Activated CD4-positive, alpha-beta T cell treated with anti-CD3 and anti-CD28 coated beads, Interleukin-2, amount 50 U/mL, for 24 hours (primary cell): ENCODE measurements at places on chromosomes 2 and 18.

DNA sequence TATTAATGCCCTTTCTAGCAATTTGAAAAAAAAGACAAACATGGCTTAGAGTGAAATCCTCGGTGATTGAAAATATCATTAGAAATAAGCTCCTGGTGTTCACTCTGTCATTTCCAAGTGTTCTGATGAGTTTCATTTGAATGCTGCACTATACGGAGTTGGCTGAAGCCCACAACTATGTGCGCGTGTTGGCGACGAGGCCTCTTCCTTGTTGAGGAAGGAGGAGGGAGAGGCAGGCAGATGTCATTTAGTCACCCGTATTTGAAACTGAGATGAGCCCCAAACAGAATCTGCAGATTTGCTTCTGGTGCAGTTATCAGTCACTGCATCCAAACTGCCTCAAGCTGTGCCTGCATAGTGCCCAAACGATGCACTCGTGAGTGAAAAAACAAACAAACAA is 23.5 kb upstream of the SKOR2 start:
- no peak for DNase-seq

- DNase-seq, result no peak
These were observed 279.9 kb upstream of the NCKAP5 start for GRCh38 chr2:133848111-133848649.

DNA sequence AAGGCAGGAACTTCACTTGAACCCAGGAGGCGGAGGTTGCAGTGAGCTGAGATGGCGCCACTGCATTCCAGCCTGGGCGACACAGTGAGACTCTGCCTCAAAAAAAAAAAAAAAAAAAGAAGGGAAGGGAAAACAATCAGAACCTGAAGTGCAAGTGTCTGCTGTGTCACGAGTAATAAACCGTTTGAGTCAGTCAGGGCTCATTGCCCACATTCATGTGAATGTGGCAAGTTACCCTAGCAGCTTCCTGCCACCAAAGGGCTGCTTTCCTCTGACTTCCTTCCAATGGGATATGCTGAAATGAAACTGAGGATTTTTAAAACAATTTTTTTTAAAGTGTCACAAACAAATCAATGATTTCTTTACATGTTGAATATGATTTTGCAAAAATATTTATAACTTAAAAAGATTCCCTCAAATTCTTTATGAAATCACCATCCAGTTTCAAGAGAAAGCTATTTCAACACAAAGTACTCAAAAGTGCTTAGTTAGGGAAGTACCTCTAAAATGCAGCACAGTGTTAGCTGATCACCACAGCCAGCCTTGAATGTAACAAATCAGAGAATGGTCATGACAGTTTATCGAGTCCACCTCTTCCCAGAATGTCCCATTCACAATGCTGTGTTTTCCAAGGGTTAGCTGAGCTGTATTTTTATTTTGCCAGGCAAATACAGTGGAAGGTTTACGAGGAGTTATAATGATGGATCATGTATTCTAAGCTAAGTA is 36.4 kb downstream of the WDSUB1 start:
- no peak for DNase-seq

GRCh38 chr2:177391822-177392372 is 676 bp upstream of the AGPS start:
- DNase-seq, result no peak

DNA sequence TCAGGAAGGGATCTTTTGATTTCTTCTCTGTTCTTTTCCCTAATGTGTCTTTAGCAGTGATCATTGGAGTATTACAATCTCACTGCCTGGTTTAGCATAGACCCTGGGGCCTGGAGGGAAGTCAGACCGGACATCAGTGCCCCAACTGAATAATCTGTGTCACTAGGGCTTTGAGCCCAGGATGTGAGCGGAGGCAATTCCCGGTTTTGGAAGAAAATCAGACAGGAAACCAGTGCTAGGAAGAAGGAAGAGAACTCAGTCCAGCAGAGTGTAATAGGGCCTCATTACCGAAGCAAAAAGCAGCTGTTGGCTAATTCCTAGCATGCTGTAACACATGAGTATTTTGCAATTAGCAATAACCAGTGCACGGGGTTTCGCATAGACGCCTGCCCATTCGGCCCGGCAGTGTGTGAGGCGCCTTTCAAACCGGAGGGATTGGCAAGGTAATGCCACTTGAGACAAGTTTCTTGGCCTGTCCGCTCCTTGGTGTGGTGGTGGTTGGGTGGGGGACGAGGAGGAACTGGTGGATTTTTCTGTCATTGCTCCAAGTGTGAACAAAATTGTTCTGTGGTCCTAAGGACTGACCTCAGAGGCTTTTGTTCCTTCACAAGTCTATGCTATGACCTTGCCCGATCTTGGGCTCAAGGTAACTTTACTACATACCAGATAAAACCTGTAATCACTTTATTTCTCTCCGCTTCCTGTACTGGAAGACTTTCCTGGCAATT is 2.8 kb downstream of the FOSL2 start:
- no peak for DNase-seq

GRCh38 chr2:133439565-133439920 is 128.7 kb downstream of the NCKAP5 start:
- no peak for DNase-seq

GRCh38 chr2:14716319-14716718 is 83.8 kb downstream of the LRATD1 start:
- no peak for DNase-seq

- no peak for DNase-seq
These were observed 65.9 kb upstream of the NFATC1 start for GRCh38 chr18:79329786-79330185.

- DNase-seq, result no peak
These were observed 305.0 kb upstream of the ERBB4 start for GRCh38 chr2:212843409-212844199.

DNA sequence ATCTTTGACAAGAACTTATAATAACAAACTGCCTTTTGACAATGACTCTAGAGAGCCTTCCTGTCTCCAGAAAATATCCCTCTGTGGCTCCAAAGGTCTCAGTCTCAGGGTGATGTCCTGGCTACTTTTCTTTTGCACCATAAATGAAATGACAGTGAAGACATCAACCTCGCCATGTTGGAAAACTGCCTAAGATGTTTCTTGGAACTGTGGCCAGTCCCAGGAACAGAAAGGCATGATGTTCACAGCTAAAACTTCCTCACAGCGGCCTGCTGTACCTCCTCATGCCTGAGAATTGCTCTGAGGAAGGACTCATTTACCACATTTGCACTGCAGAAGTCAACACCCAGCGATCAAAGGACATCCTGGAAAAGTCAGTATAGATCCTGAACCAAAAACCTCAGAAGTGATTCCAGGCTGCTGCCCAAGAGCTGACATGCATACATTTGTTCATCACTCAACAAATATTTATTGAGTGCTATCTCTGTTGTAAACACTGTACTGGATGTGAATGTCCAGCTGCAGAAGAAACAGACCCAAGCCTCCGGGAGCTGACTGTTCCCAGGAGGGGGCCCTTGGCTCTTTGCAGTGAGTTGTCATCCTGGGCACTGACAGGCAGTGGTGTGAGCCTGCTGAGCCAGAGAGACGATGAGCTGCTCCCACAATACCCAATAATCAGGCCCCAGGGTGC is 64.3 kb upstream of the ACSL3 start:
- no peak for DNase-seq

GRCh38 chr2:192655916-192656315 is 461.2 kb upstream of the TMEFF2 start:
- DNase-seq, result no peak

- no peak for DNase-seq
These were observed 445.6 kb downstream of the RND3 start for GRCh38 chr2:150041722-150042425.

GRCh38 chr2:17813010-17813741 is 3.1 kb upstream of the MSGN1 start:
- DNase-seq, result no peak

DNA sequence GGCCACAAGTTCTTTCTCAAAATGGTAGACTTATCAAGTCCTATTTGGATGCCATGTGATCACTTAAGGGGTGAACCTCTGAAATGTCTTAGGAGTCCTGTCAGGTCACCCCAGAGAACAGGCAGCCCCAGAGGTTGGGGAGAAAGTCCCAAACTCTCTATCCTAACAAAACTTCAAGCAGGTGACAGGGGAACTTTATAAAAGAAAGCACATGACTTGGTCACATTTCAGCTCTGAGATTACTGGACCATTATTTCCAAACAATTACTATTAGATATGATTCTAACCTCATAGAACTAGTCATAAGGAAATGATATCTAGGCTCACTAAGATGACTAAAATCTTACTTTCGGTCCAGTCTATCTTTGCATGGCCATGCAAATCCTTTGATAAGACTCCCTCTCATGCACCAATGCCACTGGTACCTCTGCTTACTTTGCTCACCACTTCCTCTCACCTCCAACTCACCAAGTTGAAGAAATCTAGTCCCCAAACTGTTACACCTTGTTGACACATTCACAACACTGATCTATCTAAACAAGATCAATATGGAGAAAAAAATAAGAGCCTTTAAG is 107.0 kb downstream of the GALNT14 start:
- no peak for DNase-seq

- DNase-seq, result no peak
These were observed 330.9 kb downstream of the RIT2 start for GRCh38 chr18:42784632-42785031.

- no peak for DNase-seq
These were observed 132.1 kb upstream of the SETBP1 start for GRCh38 chr18:44548291-44549221.

- no peak for DNase-seq
These were observed 708 bp downstream of the ZNF24 start for GRCh38 chr18:35343488-35343935.

DNA sequence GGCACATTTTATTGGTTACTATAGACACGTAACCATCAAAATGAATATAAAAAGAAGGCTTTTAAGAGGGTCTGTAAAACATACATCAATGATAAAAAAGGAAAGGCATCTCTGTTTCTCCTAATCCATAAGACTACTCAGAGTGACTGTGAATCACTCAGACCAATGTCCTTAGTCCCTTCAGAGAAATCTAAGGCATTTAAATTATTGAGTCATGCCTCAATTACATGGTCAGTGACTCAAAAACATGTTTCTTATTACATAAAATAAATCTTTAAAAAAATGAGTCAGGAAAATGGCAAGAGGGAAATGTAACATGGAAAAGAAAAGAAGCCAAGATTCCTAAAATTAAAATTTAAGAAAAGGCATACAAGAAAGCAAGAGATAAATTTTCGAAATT is 146.6 kb downstream of the ERBB4 start:
- no peak for DNase-seq

- DNase-seq, result no peak
These were observed 24.1 kb downstream of the EIF2AK3 start for GRCh38 chr2:88603146-88603545.

GRCh38 chr2:240811346-240812300 is 8.4 kb downstream of the KIF1A start:
- DNase-seq, result no peak

DNA sequence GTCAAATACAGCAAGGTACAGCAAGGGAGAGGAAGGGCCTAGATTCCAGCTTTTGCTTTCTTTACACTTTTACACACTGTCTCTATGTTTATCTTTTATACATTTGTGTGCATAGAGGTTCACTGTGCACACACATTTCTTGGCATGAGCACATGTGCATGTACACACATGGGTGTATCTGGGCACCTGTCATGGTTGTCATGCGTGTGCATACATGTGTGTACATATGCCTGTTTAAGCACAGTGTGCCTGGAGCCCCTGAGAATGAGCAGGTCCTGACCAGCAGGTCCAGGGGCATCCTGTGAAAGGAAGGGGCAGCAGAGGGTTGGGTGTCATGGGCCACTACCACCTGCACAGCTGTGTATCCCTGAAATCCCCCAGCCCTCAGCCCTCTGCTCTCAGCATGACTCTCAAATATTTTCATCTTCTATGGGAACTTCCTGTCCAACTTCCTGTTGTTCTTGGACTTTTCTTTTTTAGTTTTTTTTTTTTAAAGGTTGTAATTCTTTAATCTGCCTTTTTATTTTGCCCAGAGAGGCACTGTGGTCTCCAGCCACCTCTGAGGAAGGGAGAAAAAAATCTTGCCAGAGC is 97.0 kb upstream of the EPAS1 start:
- DNase-seq, result no peak

DNA sequence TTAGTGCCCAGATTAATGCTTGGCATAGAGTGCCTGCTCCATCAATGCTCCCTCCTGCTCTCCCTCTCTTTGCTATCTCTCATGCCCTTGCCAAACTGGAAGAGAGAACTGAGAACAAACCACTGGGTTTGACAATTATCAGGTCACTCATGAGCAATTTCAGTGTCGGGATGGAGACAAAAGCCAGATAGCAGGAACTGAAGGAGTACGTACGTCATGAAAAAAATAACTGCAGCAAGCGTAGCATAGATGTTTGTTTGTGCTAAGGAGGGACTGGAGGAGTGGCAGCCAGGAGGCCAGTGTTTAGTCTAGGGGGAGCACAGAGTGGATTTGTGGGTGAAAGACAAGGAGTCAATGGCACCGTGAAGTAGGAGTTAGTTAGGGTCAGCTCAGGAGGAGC is 113.3 kb downstream of the POLE4 start:
- DNase-seq, result no peak

GRCh38 chr2:132034646-132035045 is 127.1 kb downstream of the ANKRD30BL start:
- DNase-seq, result no peak

DNA sequence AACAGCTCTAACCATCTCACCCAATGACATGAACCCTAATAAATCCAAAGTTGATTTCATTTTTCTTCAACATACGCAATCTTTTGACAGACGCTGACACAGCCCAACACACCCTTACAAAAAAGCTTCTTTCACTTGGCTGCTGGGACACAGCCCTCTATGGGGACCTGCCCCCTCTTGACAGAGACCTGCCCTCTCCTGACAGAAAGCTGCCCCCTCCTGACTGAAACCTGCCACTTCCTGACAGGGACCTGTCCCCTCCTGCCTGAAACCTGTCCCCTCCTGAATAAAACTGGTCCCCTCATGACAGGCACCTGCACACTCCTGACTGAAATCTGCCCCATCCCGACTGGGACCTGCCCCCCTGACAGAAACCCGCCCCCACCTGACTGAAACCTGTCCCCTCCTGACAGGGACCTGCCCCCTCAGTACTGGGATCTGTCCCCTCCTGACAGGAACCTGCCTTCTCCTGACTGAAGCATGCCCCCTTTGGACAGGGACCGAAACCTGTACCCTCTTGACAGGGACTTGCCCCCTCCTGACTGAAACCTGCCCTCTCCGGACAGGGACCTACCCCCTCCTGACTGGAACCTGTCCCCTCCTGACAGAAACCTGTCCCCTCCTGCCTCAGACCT is 87.9 kb downstream of the PXDN start:
- no peak for DNase-seq

DNA sequence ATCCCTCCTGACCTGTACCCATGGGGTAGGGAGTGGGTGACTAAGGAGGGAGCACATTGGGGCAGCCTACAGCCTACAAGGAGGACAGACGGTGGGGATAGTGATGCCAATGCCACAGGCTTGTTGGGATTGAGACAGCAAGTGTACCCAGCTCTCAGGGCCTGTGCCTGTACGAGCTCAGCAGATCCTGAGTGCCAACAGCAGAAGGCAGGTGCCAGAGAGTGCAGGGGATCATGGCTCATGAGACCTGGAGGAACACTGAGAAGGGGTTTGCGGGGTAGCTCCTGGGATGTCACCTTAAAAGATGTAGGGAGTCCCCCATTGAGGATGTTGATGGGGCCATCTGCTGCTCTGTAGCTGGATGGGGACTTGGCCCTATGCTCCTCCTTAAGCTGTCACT is 10.3 kb upstream of the SNED1 start:
- DNase-seq, result no peak

- DNase-seq, result peak; percentile 11
These were observed 179.5 kb downstream of the CELF4 start for GRCh38 chr18:37385846-37386778.
